IMR-90 (cell line): ENCODE measurements at places on chromosomes 6 and 20. TPM values are rescaled to one million over a fixed set of nuclear protein-coding genes. Genes with fewer than 3 reads are reported as not detected.

DLK2 gene
- total RNA-seq: 0.90 and 1.1 TPM in 2 replicates

SEL1L2 gene
- not detected in 2 replicates for total RNA-seq

GRM4 gene
- not detected in 2 replicates for total RNA-seq

GRCh38 chr6:71721642-71722041, 164.7 kb upstream of the RIMS1 start:
- H3K27me3 ChIP-seq: no peaks in the 10 kb centered on the region
- no peaks in the 10 kb centered on the region for H3K4me1 ChIP-seq
- no peak overlapping the region for H3K27ac ChIP-seq
- no peaks in the 10 kb centered on the region for H3K36me3 ChIP-seq
- no peak overlapping the region for H3K4me3 ChIP-seq
- peak; percentile 12 for DNase-seq

ADGRF1 gene
- not detected in 2 replicates for total RNA-seq

GSTA2 gene
- total RNA-seq: not detected in 2 replicates

GRCh38 chr20:16261733-16262273, 311.4 kb downstream of the KIF16B start:
- no peaks in the 10 kb centered on the region for H3K27me3 ChIP-seq
- no peaks in the 10 kb centered on the region for H3K36me3 ChIP-seq
- H3K4me1 ChIP-seq: no peaks in the 10 kb centered on the region
- DNase-seq: no peak

- H3K36me3 ChIP-seq: peaks cover 18% of the 10 kb centered on the region
- peaks cover 44% of the 10 kb centered on the region for H3K4me1 ChIP-seq
- DNase-seq: no peak
- peak overlapping the region; percentile 33; the same call in 1 of the 2 replicates for H3K27ac ChIP-seq
These were observed 8.5 kb downstream of the SYNGAP1 start for GRCh38 chr6:33428224-33428965.

DNA sequence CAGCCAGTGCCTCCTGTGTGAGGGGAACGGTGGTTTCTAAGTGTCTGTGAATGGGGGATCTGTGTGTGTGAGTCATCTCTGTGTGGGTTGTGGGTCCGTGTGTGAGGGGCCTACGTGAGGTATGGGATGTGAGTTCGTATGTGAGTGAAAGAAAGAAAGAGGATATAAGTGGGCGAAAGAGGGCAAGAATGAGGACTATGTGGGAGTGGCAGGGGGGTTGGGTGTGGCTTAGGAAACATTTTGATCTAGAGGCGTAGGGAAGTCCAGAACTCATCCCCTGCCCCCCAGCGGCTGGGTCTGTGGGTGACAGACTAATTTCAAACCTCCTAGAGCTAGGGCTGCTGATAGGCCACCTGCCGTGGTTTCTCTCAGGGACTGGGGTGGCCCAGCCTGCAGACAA, 35.5 kb downstream of the DHX35 start:
- H3K27me3 ChIP-seq: no peaks in the 10 kb centered on the region
- H3K27ac ChIP-seq: no peak overlapping the region
- DNase-seq: no peak
- H3K4me1 ChIP-seq: no peaks in the 10 kb centered on the region

PPIL6 gene
- 0.18 and 1.4 TPM in 2 replicates for total RNA-seq

HTR1E gene
- total RNA-seq: not detected in 2 replicates

- no peak for DNase-seq
- H3K4me1 ChIP-seq: no peaks in the 10 kb centered on the region
- H3K4me3 ChIP-seq: no peak overlapping the region
- H3K27me3 ChIP-seq: peaks cover 81% of the 10 kb centered on the region
These were observed 15.7 kb upstream of the BHLHE23 start for GRCh38 chr20:63022501-63022900.

DNA sequence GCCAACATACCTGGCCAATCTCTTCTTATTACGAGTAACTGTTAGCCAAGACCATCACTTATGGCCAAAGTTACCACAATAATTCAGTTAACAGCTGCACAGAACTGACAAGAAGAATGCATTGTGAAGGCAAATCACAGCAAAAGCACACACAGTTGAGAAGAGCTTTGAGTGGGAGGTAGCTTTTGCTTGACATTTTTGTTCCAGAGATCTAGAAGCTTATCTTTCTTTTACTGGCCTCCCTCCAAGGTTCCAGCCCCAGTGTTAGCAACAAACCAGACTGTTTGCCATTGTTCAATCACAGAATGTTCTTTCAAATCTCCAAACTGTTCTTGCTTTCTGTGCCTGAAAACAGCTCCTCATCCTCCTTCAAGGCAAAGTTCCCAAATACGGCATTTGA, 35.9 kb upstream of the IRAK1BP1 start:
- H3K27ac ChIP-seq: no peak overlapping the region
- H3K36me3 ChIP-seq: no peaks in the 10 kb centered on the region
- H3K4me1 ChIP-seq: no peaks in the 10 kb centered on the region
- no peak overlapping the region for H3K4me3 ChIP-seq
- H3K27me3 ChIP-seq: no peaks in the 10 kb centered on the region
- peak; percentile 3 for DNase-seq

ARFGEF3 gene
- total RNA-seq: under 0.01 TPM in 2 replicates

SYNJ2 gene
- 43.3 and 45.2 TPM in 2 replicates for total RNA-seq

DNA sequence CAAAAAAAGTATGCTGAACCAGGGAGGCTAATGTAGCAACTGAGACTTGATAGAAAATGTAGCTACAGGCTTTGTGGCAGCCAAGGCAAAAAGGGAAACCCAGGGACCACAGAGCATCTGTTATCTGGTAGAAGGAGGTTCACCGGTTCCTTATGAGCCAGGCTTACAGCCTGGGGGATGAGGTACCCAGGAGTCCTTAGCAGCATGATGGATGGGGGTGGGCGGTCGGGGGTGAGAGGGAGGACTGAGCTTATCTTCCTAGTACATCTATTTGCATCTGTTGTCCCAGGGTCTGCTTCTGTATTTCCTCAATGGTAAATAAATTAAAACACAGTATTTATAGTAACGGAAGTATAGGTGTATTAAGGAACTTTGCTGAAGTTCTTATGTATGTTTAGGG, 1.1 kb upstream of the GDAP1L1 start:
- no peaks in the 10 kb centered on the region for H3K36me3 ChIP-seq
- H3K27me3 ChIP-seq: peaks cover 28% of the 10 kb centered on the region
- no peak overlapping the region for H3K4me3 ChIP-seq

- H3K4me3 ChIP-seq: no peak overlapping the region
- peaks cover 24% of the 10 kb centered on the region for H3K36me3 ChIP-seq
- no peak overlapping the region for H3K27ac ChIP-seq
- peaks cover 8% of the 10 kb centered on the region for H3K4me1 ChIP-seq
These were observed 32.3 kb upstream of the GNRH2 start for GRCh38 chr20:3010985-3011723.

LY6G5C gene
- total RNA-seq: 0.18 TPM in 1 of 2 replicates, not detected in the other

- H3K27ac ChIP-seq: no peak overlapping the region
- no peak overlapping the region for H3K4me3 ChIP-seq
- peaks cover 8% of the 10 kb centered on the region; the same call in 1 of the 2 replicates for H3K36me3 ChIP-seq
- H3K4me1 ChIP-seq: no peaks in the 10 kb centered on the region
- no peaks in the 10 kb centered on the region for H3K27me3 ChIP-seq
These were observed 17.7 kb downstream of the GTF2H5 start for GRCh38 chr6:158185729-158186456.

MMP24 gene
- 0.36 and 0.56 TPM in 2 replicates for total RNA-seq

FAM83C gene
- not detected in 2 replicates for total RNA-seq

DNA sequence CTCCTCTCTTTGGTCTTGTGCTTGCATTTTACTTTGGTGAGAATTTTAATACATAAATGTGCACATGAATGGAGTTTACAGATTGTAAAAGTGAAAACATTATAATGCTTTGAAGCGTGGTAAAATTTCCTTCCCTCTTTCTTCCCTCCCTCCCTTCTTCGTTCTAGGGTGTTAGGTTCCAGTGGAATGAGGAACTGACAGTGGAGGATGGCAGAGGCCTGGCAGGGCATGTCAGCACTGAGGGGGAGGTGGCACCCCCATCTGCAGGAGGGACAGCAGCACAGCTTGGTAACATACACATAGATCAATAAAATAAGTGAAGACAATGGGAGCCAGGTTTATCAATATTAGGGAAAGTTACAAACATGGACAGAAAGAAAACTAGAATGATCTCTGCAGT, 47.5 kb downstream of the RNASET2 start:
- DNase-seq: no peak
- no peak overlapping the region for H3K27ac ChIP-seq
- peaks cover 3% of the 10 kb centered on the region; the same call in 1 of the 2 replicates for H3K27me3 ChIP-seq
- no peaks in the 10 kb centered on the region for H3K4me1 ChIP-seq
- no peaks in the 10 kb centered on the region for H3K36me3 ChIP-seq

ESR1 gene
- total RNA-seq: not detected in 2 replicates

DNA sequence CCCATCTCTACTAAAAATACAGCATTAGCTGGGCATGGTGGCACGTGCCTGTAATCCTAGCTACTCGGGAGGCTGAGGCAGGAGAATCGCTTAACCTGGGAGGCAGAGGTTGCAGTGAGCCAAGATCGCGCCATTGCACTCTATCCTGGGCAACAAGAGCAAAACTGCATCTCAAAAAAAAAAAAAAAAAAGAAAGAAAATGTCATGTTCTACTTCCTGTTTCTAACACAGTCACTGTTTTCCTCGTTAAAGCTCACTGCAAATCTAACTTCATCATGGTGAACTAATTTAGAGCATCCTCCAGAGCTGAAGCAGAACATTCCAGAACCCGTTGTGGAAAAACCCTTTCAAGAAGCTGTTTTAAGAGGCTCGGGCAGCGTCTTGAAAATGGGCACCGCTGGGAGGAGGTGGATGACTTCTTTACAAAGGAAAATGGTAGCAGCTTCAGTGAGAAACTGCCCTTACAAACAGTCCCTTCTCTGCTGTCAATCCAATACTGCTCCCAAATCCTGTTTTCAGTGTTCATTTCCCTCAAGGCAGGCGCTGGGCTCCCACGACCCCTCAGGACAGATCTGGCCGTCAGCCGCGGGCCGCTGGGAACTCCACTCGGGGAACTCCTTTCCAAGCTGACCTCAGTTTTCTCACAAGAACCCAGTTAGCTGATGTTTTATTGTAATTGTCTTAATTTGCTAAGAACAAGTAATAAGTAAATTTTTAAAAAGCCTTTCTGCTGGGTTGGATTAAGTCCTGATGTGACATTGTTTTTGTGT, 12.5 kb downstream of the CTSZ start:
- H3K27me3 ChIP-seq: no peaks in the 10 kb centered on the region
- no peak overlapping the region for H3K4me3 ChIP-seq
- peaks cover 6% of the 10 kb centered on the region; the same call in 1 of the 2 replicates for H3K4me1 ChIP-seq
- no peak for DNase-seq

PHACTR3 gene
- not detected in 2 replicates for total RNA-seq

GRCh38 chr6:44477293-44477894, 89.9 kb downstream of the CDC5L start:
- peaks cover 2% of the 10 kb centered on the region; the same call in 1 of the 2 replicates for H3K4me1 ChIP-seq
- peaks cover 49% of the 10 kb centered on the region for H3K27me3 ChIP-seq
- H3K4me3 ChIP-seq: no peak overlapping the region
- no peaks in the 10 kb centered on the region for H3K36me3 ChIP-seq
- no peak for DNase-seq

GRCh38 chr6:127878115-127878514, 22.7 kb downstream of the THEMIS start:
- no peaks in the 10 kb centered on the region; the same call in 1 of the 2 replicates for H3K27me3 ChIP-seq
- no peaks in the 10 kb centered on the region for H3K4me1 ChIP-seq
- no peak overlapping the region for H3K27ac ChIP-seq
- DNase-seq: no peak
- H3K36me3 ChIP-seq: no peaks in the 10 kb centered on the region
